ENCODE measurements at places on chromosomes 1 and 21.

DNA sequence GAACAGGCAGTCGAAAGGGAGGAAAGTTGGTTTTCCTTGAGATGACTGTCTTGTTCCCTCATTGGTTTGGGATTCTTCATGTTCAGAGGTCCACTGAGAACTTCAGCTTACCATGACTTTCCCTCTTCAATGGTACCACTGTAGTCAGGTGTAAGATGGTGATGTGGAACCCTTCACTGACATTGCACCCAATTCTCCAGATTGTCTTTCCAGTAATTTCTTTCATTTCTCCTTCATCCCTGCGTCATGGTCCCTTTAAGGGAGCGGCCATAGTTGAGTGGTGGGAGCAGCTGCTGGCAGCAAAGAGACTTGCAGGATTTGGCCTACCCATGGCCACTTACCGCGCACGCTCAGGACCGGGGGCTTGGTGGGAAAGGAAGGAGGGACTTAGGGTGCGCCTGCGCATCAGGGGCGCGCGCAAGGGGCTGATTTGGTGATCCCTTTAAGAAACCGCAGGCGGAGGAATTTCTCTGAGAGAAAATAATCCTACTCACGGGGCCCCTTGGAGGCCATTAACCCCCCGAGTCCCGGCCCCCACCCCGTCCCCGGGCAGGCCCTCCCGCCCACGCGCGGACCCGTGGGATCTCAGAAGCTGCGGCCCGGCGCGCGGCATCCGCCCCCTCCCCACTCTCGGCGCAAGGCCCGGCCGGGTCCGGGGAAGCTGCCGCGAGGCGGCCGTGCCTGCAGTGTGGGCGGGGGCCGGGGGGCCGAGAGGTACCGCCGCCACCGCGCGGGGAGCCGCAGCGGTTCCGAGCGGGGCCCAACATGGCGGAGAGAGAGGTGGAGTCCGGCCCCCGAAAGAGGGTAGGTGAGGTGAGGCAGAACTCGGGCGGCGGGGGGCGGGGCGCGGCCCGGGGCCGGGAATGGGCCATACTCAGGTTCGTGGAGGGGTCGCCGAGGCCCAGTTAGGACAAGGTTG is at the start of gene ZMYM4:
ZMYM4 (plus strand) TSS at position 428 of the 919 bp plus-strand sequence; CDS start at position 766, 338 bp downstream.
- DNase-seq: peak; percentile 63

GRCh38 chr1:151867321-151867720 is 13.8 kb upstream of the THEM5 start:
- no peak for DNase-seq

DNA sequence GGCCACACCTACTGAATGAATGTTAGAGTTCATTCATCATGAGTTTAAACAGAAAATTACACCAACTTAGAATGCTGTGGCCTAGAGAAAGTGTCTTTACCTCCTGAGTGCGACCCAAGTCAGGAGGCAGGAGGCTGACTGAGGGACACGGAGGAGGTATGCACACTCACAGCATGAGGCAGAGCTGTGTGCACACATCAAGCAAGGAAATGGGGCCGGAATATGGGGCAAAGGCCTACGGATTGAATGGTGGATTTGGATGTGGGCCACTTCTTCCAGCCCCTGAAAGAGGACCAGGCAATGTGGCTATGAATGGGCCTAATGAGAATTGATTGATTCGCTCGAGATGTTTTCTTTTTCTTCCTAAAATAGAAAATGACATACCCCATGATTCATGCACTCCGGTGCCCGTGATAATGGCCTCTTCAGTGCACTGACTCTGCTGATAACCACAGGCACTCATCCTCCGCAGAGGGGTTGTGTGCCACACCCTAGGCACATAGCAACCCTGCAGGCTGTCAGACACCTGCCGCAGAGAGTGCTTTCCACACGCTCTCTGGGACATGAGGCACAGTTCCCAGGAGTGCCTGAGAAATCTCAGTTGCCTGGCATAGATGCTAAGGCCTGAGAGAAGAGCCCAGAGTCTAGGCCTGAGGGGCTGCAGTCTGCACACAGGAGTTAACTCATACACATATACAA is 155.5 kb downstream of the GLUL start:
- no peak for DNase-seq

GRCh38 chr21:36297406-36297937 is 22.5 kb upstream of the MORC3 start:
- DNase-seq: no peak

GRCh38 chr1:36172983-36173382 is 17.0 kb downstream of the MAP7D1 start:
- no peak for DNase-seq

DNA sequence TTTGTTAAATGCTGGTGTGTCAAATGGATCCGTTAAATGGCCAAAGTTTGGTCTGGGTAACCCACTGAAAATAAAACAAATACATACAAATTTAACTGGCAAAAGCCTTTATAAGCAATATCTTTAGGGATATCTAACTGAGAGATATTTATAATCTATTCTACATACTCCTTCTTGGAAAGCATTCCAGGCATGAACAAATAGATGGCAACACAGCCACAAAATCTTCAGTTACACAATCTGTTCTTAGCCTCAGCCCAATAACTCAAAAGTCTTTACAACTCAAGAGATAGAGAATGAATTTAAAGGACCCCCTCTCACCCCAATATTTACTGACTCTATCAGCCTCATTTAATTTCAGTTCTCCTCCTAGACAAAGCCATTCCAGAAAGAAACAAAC is 58.7 kb downstream of the NRDC start:
- DNase-seq: no peak

GRCh38 chr1:160748878-160749269 is 9.8 kb downstream of the SLAMF7 start:
- no peak for DNase-seq

GRCh38 chr1:221315330-221315729 is 426.6 kb downstream of the DUSP10 start:
- DNase-seq: no peak

- DNase-seq: no peak
Measured at GRCh38 chr1:26839339-26839722, 12.8 kb downstream of the ZDHHC18 start.

GRCh38 chr1:107677697-107678096 is 287.3 kb downstream of the VAV3 start:
- DNase-seq: no peak

GRCh38 chr1:109114342-109114674 is 393 bp downstream of the ELAPOR1 start:
- no peak for DNase-seq

DNA sequence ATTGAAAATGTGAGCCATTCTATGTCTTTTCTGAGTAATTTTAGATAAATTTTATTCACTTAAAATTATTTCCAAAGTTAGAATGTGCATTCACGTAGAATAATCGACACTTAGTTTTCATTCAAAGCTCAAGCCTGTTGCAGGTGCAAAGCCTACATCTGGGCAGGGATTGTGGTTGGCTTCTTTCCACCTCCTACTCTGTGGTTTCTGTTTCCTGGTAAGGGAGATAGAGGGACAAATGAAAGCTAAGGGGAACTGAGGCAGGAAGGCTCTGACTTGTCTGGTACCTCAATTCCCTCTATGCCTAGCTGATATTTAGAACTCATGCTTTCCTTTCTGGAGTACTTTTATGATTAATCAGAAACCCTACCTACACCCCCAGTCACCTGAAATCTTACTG is 251.2 kb upstream of the DPYD start:
- no peak for DNase-seq

DNA sequence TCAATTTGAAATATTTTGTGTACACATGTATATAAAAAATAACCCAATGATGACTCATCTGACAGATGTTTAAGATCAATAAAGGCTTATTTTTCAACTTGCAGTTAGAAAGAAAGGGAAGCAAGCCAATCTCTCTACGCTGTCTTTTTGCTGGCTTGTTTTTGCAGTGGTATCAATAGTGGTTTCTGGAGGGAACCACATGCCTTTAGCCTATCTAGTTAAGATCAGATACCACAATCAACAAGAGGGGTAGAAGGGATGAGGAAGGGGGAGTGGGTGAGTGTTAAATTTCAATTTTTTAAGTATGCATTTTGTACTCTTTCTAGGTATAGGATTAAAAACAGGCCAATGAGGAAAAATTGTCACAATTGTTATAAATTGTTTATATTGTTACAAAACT is 276.2 kb downstream of the KCNH1 start:
- DNase-seq: no peak

GRCh38 chr1:24201941-24202440 is 14.9 kb upstream of the IFNLR1 start:
- DNase-seq: no peak

DNA sequence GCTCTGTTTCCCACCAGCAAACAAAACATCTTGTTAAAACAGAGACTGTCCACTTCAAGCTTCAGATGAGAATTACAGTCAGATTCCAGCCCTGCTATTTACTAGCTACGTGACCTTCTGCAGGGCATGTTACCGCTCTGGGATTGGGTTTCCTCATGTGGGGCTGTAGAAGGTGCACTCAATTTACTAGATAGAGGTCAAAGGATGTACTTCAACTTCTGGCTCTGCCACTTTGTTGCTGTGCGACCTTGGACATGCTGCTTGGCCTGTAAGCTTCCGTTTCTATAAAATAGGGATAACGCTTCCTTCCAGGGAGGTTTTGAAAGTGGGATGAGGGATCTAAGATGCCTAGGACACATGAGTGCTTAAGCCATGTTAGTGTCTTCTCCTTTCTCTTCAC is 46.0 kb upstream of the LRIG2 start:
- no peak for DNase-seq

- DNase-seq: no peak
Measured at GRCh38 chr1:14100444-14100843, 400.5 kb downstream of the PRDM2 start.

- DNase-seq: no peak
Measured at GRCh38 chr1:246058466-246058865, 448.6 kb downstream of the SMYD3 start.

DNA sequence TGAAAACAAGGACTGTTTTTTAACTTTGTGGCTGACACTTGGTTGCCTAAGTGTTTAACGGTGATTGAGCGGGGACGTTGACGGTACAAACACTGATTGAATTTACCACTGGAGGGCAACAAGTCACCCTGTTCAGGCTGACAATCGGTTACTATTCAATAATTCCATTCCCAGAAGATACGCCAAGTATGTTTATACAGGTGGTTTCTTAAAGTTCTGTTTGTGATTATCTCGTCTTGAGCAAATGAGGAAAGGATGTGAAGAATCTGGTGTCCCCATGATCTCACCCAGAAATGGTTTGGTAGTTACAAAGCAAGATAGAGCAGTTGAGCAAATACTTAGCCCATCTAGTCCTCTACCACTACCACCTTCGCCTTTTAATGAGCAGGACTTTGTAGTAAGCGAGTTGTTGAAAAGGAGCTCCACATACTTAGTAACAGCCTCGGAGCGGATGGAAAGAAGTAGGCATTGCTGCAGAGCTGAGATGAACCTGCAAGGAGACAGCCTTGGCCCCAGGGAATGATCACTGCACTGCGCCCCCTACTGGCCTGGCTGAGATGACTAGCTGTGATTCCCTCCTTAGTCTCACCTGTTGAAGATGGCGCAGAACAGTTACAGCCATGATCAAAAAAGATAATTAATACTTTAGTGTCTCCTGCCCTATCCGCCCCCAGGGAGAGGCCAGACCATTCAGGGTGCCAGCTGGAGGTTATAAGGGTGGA is 36.3 kb downstream of the IFNAR1 start:
- peak; percentile 66 for DNase-seq

DNA sequence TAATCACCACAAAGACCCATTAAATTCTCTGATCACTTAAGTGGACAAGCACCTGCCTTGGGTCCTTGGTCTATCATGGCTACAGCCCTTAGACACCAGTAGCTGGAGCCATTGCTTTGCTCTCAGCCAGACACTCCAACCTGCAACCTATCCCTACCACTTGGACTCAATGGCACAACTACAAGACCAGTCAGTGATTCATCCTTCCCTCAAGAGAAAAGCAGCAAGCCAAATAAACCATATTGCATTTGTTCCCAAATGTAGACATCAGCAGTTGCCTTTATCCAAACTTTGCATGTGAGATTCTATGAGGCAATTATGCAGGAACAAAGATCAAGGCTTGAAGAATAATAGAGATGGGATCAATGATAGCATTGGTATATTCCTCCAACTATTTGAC is 263.4 kb downstream of the HHIPL2 start:
- DNase-seq: no peak

DNA sequence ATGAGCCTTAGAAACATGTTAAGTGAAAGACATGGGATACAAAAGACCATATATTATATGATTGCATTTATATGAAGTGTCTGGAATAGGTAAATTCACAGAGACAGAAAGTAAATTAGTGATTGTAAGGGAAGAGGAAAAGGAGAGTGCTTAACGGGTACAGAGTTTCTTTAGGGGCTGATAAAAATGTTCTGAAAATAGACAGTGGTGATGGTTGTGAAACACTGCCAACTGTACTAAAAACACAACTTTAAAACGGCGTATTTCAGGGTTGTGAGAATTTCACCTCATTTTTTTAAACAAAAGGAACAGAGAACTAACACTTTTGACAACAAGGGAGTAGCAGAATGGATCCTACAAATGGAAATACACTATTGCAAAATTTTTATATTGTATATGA is 13.4 kb downstream of the COP1 start:
- no peak for DNase-seq

GRCh38 chr21:40688106-40688864 is 158.7 kb downstream of the DSCAM start:
- no peak for DNase-seq

GRCh38 chr1:246769306-246769705 is 45.1 kb downstream of the SCCPDH start:
- no peak for DNase-seq

GRCh38 chr1:55055084-55055882 is 15.9 kb downstream of the PCSK9 start:
- DNase-seq: no peak

- DNase-seq: no peak
Measured at GRCh38 chr1:225917536-225917935, 6.5 kb downstream of the PYCR2 start.

GRCh38 chr21:42818328-42818749 is 61.0 kb downstream of the WDR4 start:
- no peak for DNase-seq

DNA sequence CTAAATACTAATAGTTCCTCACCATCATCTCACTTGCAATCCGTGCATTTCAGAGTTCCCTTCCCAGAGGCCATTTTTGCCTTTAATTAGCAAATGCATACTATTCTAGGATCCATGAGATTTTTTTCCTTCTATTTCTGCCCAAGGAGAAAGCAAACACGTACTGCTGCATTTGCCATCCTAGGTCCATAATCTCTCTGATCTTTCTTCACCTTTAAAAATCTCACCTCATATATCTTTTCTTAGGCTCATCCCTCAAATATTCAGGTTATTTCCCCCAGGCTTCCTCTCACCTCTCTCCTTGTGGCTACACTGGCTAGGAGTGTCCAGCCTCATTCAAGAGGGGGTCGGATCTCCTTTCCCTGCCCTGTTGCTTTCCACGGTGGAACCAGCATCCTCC is 338.6 kb downstream of the SETD4 start:
- DNase-seq: no peak

- no peak for DNase-seq
Measured at GRCh38 chr1:153599847-153600246, 13.1 kb downstream of the S100A16 start.
